ENCODE measurements at places on chromosomes 5 and 9.

DNA sequence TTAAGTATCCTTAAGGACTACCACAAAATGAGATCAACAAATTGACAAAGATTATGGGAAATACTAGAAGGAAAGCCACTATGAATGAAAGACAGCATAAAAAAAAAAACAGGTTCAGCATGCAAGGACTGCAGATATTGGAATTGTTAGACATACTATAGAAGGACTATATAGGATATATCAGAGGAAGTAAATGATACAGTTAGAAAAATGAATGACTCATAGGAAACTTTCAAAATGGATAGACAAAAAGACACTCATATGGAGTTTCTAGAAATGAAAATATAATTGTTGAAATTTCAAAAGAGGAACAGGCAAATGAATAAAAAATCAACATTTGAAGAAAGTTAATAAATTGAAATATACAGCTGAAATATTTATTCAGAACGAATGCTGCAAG, 180.6 kb downstream of the PLK2 start:
- DNase-seq: no peak

GRCh38 chr9:72193478-72193881, 44.2 kb downstream of the GDA start:
- no peak for DNase-seq

DNA sequence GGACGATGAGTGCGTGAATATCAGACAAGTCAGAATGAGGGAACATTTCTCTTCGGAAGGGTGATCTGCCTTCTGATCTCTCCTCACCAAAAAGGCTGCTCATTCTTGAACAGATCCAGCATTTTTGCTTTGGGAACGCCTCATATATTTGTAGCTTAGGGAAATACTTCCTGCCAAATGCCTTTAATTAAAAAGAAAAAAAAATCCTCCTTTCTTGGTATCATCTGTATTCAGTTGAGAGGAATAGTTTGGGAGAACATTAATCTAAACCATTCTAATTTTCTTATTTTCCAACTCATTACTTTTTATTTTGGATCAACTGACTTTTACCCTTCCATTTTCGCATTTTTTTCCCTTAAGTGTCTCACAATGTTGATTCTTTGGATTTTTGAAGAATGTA, 163.4 kb downstream of the SNX18 start:
- no peak for DNase-seq

DNA sequence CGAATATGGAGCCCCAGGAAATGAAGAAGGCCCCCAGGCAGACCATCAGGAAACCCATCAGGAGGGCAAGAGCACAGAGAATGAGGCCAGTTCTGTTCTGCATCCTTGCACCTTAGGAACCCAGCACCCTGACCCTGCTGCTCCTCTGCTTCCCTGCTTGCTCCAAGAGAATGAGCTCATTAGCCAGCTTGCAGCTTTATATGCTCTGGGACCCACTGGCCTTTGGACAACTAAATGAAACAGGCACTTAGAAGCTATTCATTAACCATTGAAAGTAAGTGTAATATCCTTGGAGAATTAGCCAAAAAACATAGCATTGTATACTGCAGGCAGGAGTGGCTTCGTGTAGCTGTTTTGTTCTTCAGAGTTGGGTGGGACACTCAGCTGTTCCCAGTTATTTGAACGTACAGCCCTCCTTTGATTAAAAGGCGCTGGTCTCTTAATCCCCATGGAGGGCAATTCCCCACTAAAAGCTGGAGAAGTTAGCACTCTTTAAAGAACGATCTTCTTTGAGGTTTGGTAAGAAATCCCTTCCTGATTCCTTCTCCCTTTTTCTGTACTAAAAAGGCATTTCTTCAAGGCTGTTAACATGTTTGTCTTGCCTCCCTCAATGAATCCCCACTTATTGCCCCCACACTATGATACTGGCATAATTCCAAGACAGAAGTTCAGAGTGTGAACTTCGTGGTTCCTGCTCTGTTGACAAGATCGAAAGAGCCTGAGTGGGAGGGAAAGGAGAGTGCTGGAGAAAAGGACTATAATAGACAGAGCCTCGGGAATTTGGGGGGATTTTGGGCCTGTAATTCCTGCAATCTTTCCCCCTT, at the start of gene TMEM252:
Gene TMEM252, minus strand, starts transcription at position 172 of the 824 bp plus-strand sequence. Its CDS starts 69 bp downstream, at position 103.
- DNase-seq: no peak

GRCh38 chr9:19408316-19408692, 505 bp upstream of the ACER2 start:
- DNase-seq: no peak
